ENCODE measurements at places on chromosomes 12 and 14.

- DNase-seq: no peak
These were observed 1.6 kb upstream of the ASB2 start for GRCh38 chr14:93977790-93978581.

DNA sequence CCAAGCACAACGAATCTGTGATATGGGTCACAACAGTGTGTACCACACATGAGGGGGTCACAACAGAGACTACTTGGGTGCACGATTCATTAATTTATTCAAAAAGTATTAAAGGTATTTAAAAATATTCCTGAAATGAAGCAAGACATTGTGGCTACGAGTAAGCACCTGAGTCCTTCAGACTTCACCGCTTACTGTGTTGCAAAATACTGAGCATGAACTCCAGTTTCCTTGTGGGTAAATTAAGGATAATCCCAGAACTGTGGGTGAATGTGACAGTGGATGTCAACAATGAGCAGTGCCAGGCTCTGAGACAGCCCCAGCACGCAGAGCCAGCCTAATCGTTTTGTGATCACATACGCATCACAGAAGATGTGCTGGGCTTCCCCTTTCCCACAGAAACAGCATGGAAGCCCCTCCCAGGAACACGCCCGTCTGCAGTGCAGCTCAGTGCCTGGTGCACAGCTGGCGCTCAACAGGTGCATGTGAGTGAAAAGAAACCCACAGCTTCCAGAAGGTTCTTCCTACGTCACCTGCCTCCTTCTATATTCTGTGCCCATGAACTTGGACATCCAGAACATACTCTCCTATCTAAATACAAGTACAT is 29.1 kb downstream of the CDC42BPB start:
- DNase-seq: no peak

GRCh38 chr12:65696227-65696626 is 128.1 kb upstream of the HMGA2 start:
- no peak for DNase-seq

- no peak for DNase-seq
These were observed 3.3 kb downstream of the UNG start for GRCh38 chr12:109100741-109101140.

DNA sequence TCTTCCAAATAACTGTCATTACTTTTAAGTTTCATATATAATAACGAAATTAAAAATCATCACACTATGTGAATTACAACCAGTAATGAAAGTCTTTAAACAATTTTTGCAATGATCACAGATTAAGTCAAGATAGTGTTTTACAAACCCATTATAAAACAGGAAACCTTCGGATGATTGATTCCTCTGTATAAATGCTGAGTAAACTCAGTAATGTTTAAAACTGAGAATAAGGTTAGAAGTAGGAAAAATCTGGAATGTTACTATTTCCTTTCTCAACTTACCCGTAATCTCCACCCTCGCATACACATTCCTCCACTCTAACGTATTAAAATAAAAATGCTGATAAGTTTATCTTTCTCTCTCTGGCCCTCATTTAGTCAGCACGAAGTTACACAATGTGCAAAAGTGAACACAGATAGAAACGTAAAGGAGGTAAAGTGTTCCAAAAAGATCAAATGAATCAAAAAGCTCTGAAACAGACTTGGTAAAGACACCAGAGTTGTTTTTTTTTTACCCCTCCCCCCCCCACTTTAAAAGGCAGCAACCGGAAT is 1.6 kb downstream of the ZFC3H1 start:
- no peak for DNase-seq

- no peak for DNase-seq
These were observed 895.6 kb downstream of the SLC6A15 start for GRCh38 chr12:84016956-84017355.

- DNase-seq: no peak
These were observed 13.0 kb downstream of the CDKL1 start for GRCh38 chr14:50383618-50384225.
